Activated CD4-positive, alpha-beta T cell treated with anti-CD3 and anti-CD28 coated beads, Interleukin-2, amount 10 ng/mL, durations not matched to agents 7 days and 5 days (primary cell): ENCODE measurements at places on chromosomes 11 and 22. TPM values are rescaled to one million over a fixed set of nuclear protein-coding genes. Genes with fewer than 3 reads are reported as not detected.
A peak's percentile ranks its signal among the peaks of the same experiment; 100 is the strongest.

- H3K27me3 ChIP-seq: no peaks in the 10 kb centered on the region
- DNase-seq: no peak
- H3K27ac ChIP-seq: no peak overlapping the region
- no peaks in the 10 kb centered on the region for H3K36me3 ChIP-seq
- H3K4me1 ChIP-seq: no peaks in the 10 kb centered on the region
- no peak overlapping the region for H3K4me3 ChIP-seq
Observed at GRCh38 chr11:30830681-30831080, 244.5 kb upstream of the MPPED2 start.

GRCh38 chr22:42154293-42155052 is 23.9 kb upstream of the CYP2D6 start:
- DNase-seq: no peak
- no peak overlapping the region for H3K4me3 ChIP-seq
- no peaks in the 10 kb centered on the region for H3K27me3 ChIP-seq
- peak overlapping the region; percentile 60 for H3K27ac ChIP-seq
- no peaks in the 10 kb centered on the region for H3K4me1 ChIP-seq

DNA sequence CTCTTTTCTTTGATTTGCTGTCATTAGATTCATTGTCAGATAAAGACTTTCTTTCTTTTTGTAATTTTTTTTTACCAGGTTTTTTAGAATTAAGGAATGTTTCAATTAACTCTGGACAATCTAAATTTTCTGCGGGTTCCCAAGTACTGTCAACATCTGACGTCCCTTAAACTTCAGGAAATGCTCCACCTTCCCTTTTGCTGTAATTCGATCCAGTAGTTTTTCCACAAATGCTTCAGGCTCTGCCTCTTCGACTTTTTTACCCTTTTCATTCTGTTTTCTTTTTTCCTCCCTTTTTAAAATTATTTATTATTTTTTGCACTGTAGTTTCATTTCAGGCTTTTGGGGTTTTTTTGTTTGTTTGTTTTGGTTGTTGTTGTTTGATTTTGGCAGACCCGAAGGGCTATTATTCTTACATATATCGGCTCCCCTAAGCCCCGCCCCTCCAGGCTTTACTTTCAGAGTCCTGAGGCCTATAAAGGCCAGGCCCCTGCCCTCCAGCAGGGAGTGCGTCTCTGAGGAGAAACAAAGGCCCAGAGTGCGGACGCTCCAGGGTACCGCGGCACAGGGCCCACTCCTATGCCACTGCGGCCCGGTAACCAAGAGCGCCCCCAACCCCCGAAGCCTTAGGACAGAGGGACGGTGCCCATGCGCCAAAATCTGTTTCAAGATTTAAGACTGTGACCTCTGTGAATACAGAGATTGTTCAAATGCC is 116.4 kb downstream of the TYR start:
- no peaks in the 10 kb centered on the region for H3K27me3 ChIP-seq
- DNase-seq: no peak
- H3K4me1 ChIP-seq: no peaks in the 10 kb centered on the region
- H3K27ac ChIP-seq: no peak overlapping the region
- H3K36me3 ChIP-seq: no peaks in the 10 kb centered on the region

Gene CD248
- 2.4 TPM for total RNA-seq

DNA sequence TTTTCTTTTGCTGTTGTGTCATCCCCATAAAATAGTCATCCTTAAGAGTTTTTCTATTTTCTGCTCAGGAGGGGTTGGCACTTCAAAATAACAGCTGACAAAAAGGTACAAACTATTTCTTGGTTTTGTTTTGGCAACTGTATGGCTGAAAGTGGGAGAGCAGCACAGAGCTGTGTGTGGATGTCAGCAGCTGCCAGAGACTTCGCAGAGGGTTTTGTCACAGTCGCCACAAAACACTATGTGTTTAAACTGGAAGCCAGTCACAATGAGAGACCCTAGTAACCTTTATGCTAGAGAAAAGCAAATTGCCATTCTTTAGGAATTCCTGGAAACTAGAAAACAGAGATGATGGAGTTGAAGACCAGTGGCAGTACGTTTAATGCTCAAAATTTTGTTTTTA is 189.6 kb upstream of the CCDC90B start:
- no peak overlapping the region for H3K27ac ChIP-seq
- H3K36me3 ChIP-seq: no peaks in the 10 kb centered on the region
- H3K27me3 ChIP-seq: peaks cover 6% of the 10 kb centered on the region
- H3K4me1 ChIP-seq: no peaks in the 10 kb centered on the region
- no peak for DNase-seq
- no peak overlapping the region for H3K4me3 ChIP-seq
